ENCODE measurements at places on chromosomes 13 and 19.

GRCh38 chr19:6707011-6707657, 13.3 kb downstream of the C3 start:
- DNase-seq, result no peak

- DNase-seq, result no peak
These were observed 33.1 kb downstream of the CERS4 start for GRCh38 chr19:8242211-8242821.

GRCh38 chr19:49533551-49534488, 6.0 kb downstream of the RCN3 start:
- peak; percentile 74 for DNase-seq

- no peak for DNase-seq
These were observed 25.0 kb upstream of the PLEKHF1 start for GRCh38 chr19:29640231-29640630.

DNA sequence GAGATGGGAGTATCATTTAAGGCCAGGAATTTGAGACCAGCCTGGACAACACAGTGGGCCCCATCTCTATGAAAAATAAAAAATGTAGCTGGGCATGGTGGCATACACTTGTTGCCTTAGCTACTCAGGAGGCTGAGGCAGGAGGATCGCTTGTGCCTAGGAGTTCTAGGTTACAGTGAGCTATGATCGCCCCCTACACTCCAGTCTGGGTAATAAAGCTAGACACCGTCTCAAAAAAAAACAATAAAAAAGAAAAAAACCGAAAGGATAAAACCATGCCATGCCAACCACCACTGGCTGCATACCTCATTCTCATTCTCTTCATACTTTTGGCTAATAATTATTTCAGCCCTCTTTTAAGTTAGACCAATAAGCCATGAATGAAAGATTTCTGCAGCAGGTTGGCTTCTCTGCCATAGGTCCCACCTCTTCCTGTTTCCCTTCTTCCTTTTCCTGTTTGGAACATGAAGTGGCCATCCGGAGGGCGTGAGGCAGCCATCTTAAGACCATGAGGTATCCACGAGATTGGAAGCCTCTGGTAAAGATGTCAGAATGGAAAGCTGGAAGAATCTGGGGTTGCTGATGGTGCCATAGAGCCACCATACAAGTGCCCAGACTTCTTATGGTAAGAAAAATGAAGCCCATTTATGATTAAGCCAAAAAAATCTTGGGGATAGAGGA, 171.3 kb downstream of the CACNA1A start:
- DNase-seq, result no peak

GRCh38 chr13:57063007-57063406, 77.7 kb upstream of the PRR20A start:
- DNase-seq, result no peak

GRCh38 chr13:65710514-65710913, 1519.6 kb downstream of the PCDH9 start:
- DNase-seq, result no peak

GRCh38 chr13:49914947-49915346, 21.2 kb downstream of the SPRYD7 start:
- DNase-seq, result no peak

DNA sequence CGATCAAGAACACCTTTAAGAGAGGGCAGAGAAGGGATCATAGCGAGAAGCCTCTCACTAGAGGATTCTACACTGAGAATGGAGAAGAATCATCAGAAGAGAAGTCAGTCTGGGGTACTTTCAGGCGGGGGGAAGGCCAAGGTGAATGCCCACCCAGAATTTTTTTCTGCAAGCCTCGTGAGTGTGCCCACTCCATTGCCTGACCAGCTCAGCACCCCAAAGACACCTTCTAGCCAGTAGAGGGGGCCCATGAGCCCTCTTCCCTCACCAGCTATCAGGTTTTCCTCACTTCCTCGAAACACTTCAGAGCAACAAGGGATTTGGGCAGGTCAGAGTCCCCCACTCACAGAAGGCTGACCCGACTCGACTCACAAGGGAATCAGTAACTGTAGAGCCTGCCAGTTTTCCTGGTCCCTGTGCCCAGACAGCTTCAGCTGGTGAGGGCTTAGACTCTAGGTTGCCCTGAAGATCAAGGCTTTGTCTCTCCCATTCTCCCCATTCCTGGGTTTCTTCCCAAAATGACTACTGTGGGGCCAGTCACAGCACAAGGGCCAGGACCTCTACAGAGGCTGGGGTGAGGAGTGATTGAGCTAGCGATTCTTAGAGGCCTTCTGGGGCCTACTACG, 18.4 kb downstream of the NLRP13 start:
- DNase-seq, result no peak

- DNase-seq, result no peak
These were observed 38.2 kb upstream of the TUBGCP3 start for GRCh38 chr13:112626124-112626523.

DNA sequence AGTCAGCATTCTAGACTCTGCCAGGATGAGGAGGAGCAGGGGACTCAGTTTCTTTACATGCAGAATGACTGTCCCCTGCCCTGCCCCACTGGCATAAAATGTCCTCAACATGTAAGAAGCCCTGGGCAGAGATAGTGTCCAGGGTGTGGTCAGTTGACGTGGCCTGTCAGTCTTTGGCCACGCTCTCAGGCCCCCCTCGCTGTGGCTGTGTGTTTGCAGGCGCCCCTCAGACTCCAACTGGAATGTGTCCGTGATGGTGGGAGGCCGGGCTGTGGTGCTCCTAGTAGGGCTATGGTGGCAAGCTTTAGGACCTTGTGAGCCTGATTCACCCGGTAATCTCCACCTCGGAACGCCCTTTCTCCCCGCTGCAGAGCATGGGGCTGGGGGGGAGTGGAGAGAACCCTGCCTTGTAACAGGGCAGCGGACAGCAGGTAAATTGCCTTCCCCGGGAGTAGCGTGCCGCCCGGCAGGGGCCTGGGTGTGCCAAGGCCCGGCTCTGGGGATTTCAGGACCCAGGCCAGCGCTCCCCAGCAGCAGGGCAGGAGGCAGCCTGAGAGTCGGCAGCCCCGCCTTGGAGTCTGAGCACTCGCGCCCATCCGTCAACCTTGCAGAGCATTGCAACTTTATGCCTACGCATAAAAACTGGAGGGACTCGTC, 62.3 kb downstream of the CHST8 start:
- DNase-seq, result no peak

GRCh38 chr19:35087393-35087792, 28.2 kb upstream of the FXYD3 start:
- no peak for DNase-seq

DNA sequence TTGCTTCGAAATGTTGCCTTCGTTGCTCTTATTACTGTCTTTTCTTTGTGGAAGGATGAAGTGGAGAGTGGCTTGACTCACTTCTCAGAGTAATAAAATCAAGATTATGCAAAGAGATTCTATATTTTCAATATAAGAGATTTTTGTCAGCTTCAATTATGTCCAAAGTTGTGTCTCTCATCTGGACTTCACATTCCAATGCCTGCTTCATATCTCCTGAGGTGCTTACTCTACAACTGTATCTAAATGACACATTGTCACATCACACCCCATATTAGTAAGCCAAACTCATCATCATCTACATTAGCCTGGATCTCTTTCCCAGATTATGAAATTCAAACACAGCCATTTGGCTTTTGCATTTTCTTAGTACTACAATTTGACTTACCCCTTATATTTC, 409.4 kb downstream of the DACH1 start:
- no peak for DNase-seq

GRCh38 chr13:74730556-74731331, 596.5 kb upstream of the KLF12 start:
- DNase-seq, result no peak

GRCh38 chr13:95955255-95955654, 97.9 kb downstream of the UGGT2 start:
- no peak for DNase-seq

DNA sequence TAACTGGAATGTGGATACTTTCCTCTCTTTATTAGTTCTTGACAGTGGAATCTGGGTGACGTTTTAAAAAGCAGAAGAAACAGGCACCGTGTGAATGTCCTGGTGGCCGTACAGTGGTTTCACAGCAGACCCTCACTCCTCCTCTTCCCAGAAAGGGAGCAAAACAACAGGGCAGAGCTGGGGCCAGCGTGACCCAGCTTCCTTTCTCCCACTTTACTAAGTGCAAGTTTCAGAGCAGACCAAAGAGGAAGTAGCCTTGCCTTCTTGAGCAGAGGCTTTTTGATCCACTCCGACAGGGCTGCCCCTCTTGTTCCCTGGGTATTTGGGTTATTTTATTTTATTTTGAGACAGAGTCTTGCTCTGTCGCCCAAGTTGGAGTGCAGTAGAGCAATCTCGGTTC, 19.6 kb upstream of the C19orf33 start:
- DNase-seq, result no peak

GRCh38 chr13:34816908-34817665, 125.0 kb upstream of the NBEA start:
- DNase-seq, result no peak

DNA sequence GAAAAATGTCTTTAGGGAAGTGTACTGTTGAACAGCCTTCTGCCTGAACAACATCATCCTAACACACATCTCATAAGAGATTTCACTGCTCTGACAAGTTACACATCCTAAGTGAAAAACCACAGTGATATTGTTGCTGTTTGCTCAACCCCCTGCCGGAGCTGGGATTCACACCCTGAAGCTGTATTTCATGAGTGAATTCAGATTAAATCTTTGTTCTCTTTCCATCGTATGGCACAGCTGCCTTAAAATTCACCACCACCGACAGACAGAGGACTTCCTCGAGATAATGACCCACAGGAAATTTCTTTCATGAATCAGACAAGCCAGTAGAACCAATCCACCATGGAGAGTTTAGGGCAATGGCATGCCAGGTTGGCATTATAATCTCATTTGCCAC, 280.8 kb downstream of the DCT start:
- no peak for DNase-seq

DNA sequence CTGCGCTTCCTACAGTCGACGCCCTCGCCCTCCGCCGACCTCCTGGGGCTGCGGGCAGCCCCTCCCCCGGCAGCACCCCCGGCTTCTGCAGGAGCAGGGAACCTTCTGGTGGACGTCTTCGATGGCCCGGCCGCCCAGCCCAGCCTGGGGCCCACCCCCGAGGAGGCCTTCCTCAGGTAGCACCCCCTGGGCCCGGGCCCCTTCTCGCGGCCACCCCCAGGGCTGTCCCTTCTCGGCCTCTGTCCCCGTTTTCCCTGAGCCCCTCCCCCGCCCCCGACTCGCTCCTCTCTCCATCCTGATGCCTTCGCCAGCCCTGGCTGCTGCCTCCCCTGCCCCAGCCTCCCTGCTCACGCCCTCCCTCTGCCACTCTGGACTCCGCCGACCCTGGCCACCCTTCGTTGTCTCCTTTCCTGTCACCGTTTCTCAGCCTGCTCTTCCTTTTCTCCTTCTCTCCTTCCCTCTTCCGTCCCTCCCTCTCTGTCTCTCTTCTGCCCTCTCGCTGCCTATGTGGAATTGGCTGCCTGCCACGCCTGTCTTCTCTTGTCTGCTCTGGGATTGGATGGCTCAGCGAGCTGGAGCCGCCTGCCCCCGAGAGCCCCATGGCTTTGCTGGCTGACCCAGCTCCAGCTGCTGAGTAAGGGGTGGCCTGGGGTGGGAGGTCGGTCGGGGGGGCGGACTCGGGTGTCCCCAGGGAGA, 11.0 kb downstream of the FUZ start:
- DNase-seq, result no peak

GRCh38 chr13:23593148-23593547, 22.9 kb downstream of the TNFRSF19 start:
- DNase-seq, result no peak

GRCh38 chr13:64877176-64877575, 2353.0 kb downstream of the PCDH9 start:
- no peak for DNase-seq

DNA sequence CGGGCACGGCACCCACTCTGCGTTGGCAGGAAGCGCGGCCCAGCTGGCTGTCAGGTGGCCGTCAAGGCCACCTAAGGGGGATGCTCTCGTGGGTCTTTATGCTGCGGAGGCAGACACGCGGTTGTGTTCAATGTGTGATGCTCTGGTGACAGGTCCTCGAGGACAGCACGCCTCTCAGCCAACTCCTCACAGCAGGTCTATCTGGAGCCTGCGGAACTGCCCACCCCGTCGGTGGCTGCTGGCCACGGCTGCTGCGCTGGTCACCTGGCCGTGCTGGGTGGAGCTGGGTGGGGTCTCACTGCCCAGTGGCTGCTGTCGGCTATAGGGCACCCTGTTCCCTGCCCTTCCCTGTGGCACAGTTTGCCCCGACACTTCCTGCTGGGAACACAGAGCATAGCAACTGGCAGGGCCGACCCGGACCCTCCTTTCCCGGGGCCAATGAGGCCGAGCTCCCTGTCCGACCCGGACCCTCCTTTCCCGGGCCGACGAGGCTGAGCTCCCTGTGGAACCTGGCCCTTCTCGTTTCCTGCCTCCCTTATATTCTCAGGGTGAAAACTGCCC, 14.3 kb upstream of the F7 start:
- no peak for DNase-seq

DNA sequence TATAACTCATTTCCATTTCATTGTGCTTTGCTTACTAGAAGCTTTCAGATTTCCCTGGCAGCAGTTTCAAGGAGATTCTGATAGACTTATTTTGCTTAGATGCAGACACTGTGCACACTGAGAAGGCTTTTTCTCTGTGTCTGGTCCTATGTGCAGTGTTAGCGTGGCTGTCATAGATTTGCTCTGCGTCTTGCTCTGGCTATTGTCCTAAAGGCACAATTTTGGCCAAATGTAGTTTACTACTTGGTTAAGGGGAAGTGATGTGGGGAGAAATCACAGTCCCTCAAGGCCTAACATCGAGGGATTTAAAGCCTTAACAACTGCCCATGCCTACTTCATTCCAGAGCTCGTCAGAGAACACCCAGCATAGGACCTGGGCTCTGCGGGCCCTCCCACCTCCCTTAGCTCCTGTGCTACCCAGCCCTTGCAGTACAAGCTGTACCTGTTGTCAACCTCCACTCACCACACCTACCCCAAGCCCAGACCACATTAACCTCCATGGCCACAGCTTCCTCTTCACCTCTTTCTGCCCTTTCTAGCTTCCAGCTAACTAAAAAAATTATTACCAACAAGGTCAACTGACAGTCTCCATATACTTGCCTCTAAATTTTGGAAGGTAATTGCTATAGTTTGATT, 38.9 kb upstream of the KATNAL1 start:
- peak; percentile 72 for DNase-seq

DNA sequence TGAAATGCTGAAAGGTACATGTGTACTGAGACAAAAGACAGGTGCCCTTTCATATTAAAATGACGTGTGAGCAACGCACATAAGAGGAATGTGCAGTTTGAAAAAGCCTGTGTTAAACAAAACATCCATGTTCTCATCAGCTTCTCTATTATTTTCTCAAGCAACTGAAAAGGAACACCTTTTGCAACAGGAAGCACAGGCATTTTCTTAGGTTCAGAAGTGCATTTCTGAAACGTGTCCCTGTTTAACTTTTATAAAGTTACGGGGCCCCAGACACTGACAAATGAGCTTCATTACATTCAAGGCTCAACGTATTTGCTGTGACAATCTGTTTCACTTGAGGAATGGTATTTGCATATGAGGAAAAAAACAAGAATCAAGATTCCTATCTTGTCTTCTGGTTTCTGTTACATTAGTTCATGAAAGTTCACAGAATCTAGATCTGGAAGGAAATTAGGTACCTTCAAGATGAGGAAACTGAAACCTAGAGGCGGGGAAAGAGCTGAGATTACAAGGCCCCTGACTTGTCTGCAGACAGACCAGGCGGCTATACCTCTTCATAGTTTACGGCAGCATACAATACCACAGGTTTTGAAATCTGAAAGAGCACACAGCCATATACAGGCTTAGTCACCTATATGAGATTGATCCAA, 431.7 kb downstream of the KLF12 start:
- DNase-seq, result peak; percentile 69
